ENCODE measurements at places on chromosomes 3 and 15.

- no peak overlapping the region for H3K4me3 ChIP-seq
- DNase-seq: no peak
- H3K27me3 ChIP-seq: no peaks in the 10 kb centered on the region
- no peaks in the 10 kb centered on the region for H3K36me3 ChIP-seq
Observed at GRCh38 chr3:49352890-49353421, 5.2 kb downstream of the GPX1 start.

- no peaks in the 10 kb centered on the region for H3K36me3 ChIP-seq
- peaks cover 44% of the 10 kb centered on the region for H3K27me3 ChIP-seq
- no peak overlapping the region for H3K4me3 ChIP-seq
Observed at GRCh38 chr3:194399874-194400411, 877 bp upstream of the GP5 start.

DNA sequence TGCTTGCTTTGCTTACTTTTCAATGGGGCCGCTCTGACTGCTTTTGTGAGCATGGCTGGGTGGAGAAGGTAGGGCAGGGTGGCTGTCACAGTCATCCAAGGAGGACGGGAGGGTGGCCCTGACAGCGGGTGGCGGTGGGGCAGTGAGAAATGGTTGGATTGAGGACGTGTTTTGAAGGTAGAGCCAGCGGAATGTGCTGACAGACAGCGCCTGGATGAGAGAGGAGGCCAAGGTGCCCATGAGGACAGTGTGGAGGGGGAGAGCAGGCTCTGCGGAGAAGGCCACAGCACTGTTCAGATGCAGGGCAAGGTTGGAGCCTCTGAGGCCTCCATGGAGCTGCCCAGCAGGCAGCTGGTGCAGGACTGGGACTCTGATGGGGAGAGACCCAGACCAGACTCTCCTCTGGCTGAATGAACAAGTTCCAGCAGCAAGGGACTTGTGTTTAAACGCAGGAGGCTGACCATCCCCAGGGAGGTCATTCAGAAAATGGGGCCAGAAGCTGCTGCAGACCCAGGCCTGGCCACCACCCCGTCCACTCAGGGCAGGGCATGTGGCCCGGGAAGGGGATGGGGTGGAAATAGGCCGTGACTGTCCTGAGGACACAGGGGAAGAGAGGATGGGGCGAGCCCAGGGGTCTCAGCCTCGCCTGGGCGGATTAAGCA is 120.3 kb upstream of the PRR20G start:
- no peaks in the 10 kb centered on the region for H3K4me1 ChIP-seq
- no peak overlapping the region for H3K27ac ChIP-seq
- no peaks in the 10 kb centered on the region for H3K27me3 ChIP-seq
- DNase-seq: no peak
- H3K36me3 ChIP-seq: no peaks in the 10 kb centered on the region

GRCh38 chr3:25292595-25292994 is 135.5 kb upstream of the RARB start:
- no peak for DNase-seq
- H3K4me1 ChIP-seq: no peaks in the 10 kb centered on the region
- H3K4me3 ChIP-seq: no peak overlapping the region
- H3K27me3 ChIP-seq: no peaks in the 10 kb centered on the region

- DNase-seq: no peak
- H3K27ac ChIP-seq: no peak overlapping the region
- no peaks in the 10 kb centered on the region for H3K27me3 ChIP-seq
Observed at GRCh38 chr3:160395297-160395696, 3.7 kb downstream of the IFT80 start.

GRCh38 chr3:66348704-66349103 is 127.9 kb downstream of the SLC25A26 start:
- no peaks in the 10 kb centered on the region for H3K4me1 ChIP-seq
- no peak overlapping the region for H3K4me3 ChIP-seq
- no peaks in the 10 kb centered on the region for H3K27me3 ChIP-seq
- no peak for DNase-seq

GRCh38 chr3:122356402-122356801 is 26.6 kb downstream of the MIX23 start:
- H3K36me3 ChIP-seq: no peaks in the 10 kb centered on the region
- H3K27ac ChIP-seq: no peak overlapping the region
- no peaks in the 10 kb centered on the region for H3K4me1 ChIP-seq
- no peak for DNase-seq
- H3K27me3 ChIP-seq: no peaks in the 10 kb centered on the region
- no peak overlapping the region for H3K4me3 ChIP-seq

DNA sequence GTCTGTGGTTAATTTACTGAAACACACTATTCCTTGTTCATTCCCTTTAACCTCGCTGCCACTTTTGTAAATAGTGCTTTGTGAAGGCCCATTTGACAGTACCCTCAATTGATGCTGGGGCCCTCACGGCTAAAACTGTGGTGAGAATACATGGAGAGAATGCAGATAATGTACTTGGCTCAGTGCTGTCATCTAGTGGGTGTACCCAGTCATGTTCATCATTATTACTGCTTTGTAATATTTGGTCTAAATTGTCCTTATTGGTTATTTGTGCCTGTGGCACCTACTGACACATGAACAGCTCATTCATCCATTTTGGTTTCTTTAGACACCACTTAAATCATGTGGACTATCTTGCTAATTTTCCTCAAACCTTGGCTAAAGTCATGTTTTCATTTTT is 543.6 kb downstream of the EDEM1 start:
- no peak overlapping the region for H3K4me3 ChIP-seq
- no peaks in the 10 kb centered on the region for H3K4me1 ChIP-seq
- H3K27me3 ChIP-seq: no peaks in the 10 kb centered on the region
- H3K36me3 ChIP-seq: no peaks in the 10 kb centered on the region

DNA sequence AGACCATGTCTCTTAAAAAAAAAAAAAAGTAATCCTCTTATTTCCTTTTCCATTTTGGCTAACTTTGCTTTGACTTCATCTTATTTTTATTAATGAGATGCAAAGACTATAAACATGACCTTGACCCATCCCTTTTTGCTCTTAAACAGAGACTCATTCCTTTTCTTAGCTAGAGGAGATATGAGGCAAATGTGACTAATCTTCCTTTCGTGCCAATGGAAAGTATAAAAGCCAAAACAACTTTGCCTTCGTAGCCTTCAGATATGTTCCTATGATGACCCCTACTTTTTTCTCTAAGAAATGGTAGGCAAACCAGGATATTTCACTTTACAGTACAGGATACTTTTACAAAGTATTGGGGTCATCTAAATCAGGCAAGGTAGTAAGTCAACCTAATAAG is 36.9 kb upstream of the GOLGB1 start:
- H3K27me3 ChIP-seq: no peaks in the 10 kb centered on the region
- DNase-seq: no peak
- H3K27ac ChIP-seq: no peak overlapping the region
- H3K36me3 ChIP-seq: peaks cover 24% of the 10 kb centered on the region
- no peaks in the 10 kb centered on the region for H3K4me1 ChIP-seq
- H3K4me3 ChIP-seq: no peak overlapping the region

DNA sequence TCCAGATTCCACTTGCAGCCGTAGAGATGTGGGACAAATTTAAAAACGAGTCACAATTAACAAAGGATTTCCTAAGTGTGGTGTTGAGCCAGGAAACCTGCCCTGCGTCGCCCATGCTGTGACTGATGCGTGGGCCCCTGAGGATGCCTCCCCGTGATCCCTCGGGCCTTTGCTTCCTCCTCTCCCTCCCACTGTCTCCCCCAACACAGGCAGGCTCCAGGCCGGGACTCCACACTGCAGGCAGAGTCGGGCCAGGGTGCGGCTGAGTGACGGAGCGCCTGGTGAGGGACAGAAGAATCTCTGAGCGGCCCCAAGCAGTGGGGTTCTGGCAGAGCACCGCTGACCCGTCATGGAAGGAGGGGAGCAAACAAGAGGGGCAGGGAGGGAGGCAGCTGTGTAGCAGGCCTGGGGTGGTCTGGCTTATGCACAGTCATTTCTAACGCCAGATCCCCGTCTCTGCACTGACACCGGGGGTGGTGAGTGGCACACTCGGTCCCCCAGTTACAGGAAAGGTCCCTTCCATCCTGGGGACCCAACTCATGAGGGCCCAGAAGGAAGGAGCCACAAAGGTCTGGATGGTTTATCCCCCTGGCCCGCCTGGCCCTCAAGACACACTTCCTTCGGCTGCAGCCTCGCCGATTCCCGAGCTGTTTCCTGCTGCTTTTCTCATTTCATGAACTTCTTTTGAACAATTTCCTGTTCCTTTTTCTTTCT is 91.0 kb downstream of the XXYLT1 start:
- no peaks in the 10 kb centered on the region for H3K4me1 ChIP-seq
- DNase-seq: no peak
- no peak overlapping the region for H3K27ac ChIP-seq
- no peaks in the 10 kb centered on the region for H3K36me3 ChIP-seq
- no peaks in the 10 kb centered on the region for H3K27me3 ChIP-seq

- no peaks in the 10 kb centered on the region for H3K27me3 ChIP-seq
- H3K4me1 ChIP-seq: peaks cover 7% of the 10 kb centered on the region
- H3K36me3 ChIP-seq: no peaks in the 10 kb centered on the region
- no peak overlapping the region for H3K4me3 ChIP-seq
- H3K27ac ChIP-seq: no peak overlapping the region
Observed at GRCh38 chr3:114060906-114061655, 4.5 kb downstream of the QTRT2 start.

GRCh38 chr3:84974347-84974746 is 15.6 kb downstream of the CADM2 start:
- H3K4me3 ChIP-seq: no peak overlapping the region
- H3K4me1 ChIP-seq: no peaks in the 10 kb centered on the region
- H3K36me3 ChIP-seq: no peaks in the 10 kb centered on the region
- no peaks in the 10 kb centered on the region for H3K27me3 ChIP-seq
- H3K27ac ChIP-seq: no peak overlapping the region

DNA sequence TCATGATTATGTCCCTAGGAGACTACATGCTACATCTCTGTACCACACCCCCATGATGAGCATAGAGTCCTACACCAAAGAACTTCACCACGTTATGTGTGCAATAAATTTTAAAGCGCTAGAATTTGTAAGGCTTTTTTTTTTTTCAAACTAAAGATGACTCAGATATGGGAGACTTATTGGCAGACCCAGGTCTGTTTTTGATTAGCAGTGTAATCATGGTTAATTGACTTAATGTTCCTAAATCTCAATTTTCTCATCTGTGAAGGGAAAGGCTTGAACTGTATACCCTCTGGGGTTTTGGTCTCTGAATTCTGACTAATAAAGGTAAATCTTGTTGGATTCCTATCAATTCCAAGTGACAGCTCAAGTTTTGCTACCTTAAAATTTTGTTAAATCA is 26.4 kb downstream of the ABI3BP start:
- no peaks in the 10 kb centered on the region for H3K36me3 ChIP-seq
- no peak overlapping the region for H3K27ac ChIP-seq
- H3K27me3 ChIP-seq: no peaks in the 10 kb centered on the region
- no peak for DNase-seq

GRCh38 chr3:5122030-5122740 is at the start of gene ARL8B:
Gene ARL8B (plus strand): TSS chr3:5122292. CDS start chr3:5122466, 174 bp downstream.
- H3K36me3 ChIP-seq: no peaks in the 10 kb centered on the region
- peak; percentile 88 for DNase-seq
- H3K27ac ChIP-seq: peak within 1 kb of the TSS; percentile 77
- H3K27me3 ChIP-seq: no peaks in the 10 kb centered on the region
- peak within 1 kb of the TSS; percentile 98 for H3K4me3 ChIP-seq
- 0 out of 2 replicates have a peak, but pooled peaks cover 8% of the 10 kb centered on the region for H3K4me1 ChIP-seq

GRCh38 chr3:54772746-54773145 is 155.1 kb downstream of the LRTM1 start:
- no peaks in the 10 kb centered on the region for H3K4me1 ChIP-seq
- H3K36me3 ChIP-seq: no peaks in the 10 kb centered on the region
- no peak overlapping the region for H3K4me3 ChIP-seq
- H3K27me3 ChIP-seq: no peaks in the 10 kb centered on the region
- DNase-seq: no peak

GRCh38 chr3:193836511-193836910 is 243.5 kb downstream of the OPA1 start:
- no peak overlapping the region for H3K4me3 ChIP-seq
- H3K27me3 ChIP-seq: no peaks in the 10 kb centered on the region
- DNase-seq: no peak
- no peak overlapping the region for H3K27ac ChIP-seq

DNA sequence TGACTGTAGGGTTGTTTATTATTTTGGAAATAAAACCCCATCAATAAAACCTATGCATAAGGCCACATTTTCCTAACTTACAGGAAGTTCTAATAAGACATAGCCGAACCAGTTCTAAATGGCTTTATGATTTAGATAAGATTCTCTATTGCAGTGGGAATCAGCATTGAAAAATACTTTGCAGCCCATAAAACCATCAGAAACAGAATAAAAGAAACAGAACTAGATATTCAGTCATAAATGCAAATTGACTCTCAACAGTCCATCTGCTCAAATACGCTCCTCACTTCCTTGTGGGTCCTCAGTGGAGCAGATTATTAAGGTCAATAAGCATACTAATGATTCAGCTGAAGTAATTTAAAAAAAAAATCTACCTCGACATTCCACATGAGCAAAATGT is 8.8 kb downstream of the SATB1 start:
- H3K4me1 ChIP-seq: no peaks in the 10 kb centered on the region
- no peak for DNase-seq
- H3K27me3 ChIP-seq: no peaks in the 10 kb centered on the region
- H3K27ac ChIP-seq: no peak overlapping the region
- no peak overlapping the region for H3K4me3 ChIP-seq

DNA sequence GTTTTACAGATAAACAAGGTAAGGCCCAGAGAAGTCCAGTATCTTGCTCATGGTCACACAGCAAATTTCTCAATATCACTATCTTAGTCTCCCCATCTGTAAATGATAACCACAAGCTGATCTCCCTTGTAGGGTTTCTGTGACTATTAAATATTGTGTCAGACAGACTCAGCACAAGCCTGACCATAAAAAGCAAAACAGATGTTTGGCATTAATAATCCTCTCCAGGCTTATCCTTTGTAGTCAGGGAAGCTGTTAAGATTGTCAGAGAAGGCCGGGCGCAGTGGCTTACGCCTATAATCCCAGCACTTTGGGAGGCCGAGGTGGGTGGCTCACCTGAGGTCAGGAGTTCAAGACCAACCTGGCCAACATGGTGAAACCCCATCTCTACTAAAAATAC is 173.2 kb upstream of the PRICKLE2 start:
- DNase-seq: no peak
- H3K27me3 ChIP-seq: no peaks in the 10 kb centered on the region
- H3K4me3 ChIP-seq: no peak overlapping the region
- H3K27ac ChIP-seq: no peak overlapping the region

- DNase-seq: no peak
- H3K27me3 ChIP-seq: no peaks in the 10 kb centered on the region
- H3K36me3 ChIP-seq: 0 out of 2 replicates have a peak, but pooled peaks cover 8% of the 10 kb centered on the region
- no peak overlapping the region for H3K27ac ChIP-seq
- H3K4me1 ChIP-seq: no peaks in the 10 kb centered on the region
Observed at GRCh38 chr3:179760944-179761343, 108.1 kb downstream of the USP13 start.

DNA sequence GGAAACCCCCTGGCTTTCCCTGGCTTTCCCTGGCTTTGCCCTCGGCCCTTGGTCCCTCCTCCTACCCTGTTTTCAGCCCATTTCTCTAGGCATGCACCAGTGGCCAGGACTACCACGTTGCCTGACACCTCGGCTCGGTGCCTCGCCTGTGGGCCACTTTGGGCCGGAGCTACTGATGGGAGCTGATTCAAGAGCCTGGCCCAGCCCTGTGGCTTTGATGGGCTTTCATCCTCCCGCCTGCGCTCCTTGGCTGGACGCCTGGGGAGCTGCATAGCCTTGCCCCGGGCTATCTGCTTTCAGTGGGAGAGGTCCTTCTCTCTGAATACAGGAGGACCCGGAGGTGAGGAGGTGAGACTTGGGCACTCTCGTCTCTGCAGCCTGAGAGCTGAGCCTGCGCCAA is 192.7 kb upstream of the HES1 start:
- no peaks in the 10 kb centered on the region for H3K36me3 ChIP-seq
- H3K27me3 ChIP-seq: no peaks in the 10 kb centered on the region
- H3K4me1 ChIP-seq: no peaks in the 10 kb centered on the region
- DNase-seq: no peak

All from MM.1S (cell line).